Tracheal epithelial cell (primary cell): ENCODE measurements at places on chromosomes 5 and 9. TPM values are rescaled to one million over a fixed set of nuclear protein-coding genes. Genes with fewer than 3 reads are reported as not detected.

The OMD gene
- total RNA-seq = not detected in 2 replicates

The CLTA gene
- total RNA-seq = 353 and 421 TPM in 2 replicates

The PCDHGA11 gene
- total RNA-seq = 2.2 and 2.6 TPM in 2 replicates

The SLC4A9 gene
- total RNA-seq = 0.21 TPM in 1 of 2 replicates, not detected in the other

The TAS2R1 gene
- not detected in 2 replicates for total RNA-seq
